ENCODE measurements at places on chromosomes 1 and 21.

DNA sequence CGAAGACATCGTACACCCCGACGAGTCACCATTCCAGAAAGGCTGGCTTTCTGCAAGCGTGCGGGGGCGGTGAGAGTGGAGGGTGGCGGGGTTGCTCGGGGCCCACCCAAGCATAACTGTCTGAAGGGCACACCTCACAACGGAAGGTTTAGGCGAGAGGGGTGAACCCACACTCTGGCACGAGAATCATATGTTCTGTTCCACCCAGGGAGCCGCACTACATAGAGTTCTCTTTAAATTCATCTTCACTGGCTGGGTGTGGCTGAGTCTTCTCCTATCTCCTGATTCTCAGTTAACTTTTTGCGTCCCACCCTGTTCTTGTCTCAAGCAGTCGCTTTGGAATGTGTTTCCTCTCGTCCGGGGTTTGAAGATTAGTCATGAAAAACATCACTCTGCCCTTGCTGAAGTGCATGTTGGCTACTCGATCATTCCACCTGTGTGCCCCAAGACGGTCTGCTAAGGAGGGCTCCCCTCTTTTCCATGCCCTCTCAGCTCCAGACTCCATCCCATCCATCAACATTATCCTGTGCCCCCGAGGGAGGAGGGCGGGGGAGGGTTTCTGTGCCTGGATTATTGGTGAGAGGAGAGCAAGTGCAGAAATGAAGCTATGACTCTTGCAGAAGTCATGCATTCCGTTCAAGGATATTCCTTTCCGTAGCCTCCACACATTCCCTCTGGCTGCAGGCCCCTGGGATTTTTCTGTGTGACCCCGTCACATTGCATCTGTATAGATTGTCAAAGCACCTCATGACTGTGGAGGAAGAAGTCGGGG lies 53.5 kb upstream of the CD34 start:
- no peak for DNase-seq

DNA sequence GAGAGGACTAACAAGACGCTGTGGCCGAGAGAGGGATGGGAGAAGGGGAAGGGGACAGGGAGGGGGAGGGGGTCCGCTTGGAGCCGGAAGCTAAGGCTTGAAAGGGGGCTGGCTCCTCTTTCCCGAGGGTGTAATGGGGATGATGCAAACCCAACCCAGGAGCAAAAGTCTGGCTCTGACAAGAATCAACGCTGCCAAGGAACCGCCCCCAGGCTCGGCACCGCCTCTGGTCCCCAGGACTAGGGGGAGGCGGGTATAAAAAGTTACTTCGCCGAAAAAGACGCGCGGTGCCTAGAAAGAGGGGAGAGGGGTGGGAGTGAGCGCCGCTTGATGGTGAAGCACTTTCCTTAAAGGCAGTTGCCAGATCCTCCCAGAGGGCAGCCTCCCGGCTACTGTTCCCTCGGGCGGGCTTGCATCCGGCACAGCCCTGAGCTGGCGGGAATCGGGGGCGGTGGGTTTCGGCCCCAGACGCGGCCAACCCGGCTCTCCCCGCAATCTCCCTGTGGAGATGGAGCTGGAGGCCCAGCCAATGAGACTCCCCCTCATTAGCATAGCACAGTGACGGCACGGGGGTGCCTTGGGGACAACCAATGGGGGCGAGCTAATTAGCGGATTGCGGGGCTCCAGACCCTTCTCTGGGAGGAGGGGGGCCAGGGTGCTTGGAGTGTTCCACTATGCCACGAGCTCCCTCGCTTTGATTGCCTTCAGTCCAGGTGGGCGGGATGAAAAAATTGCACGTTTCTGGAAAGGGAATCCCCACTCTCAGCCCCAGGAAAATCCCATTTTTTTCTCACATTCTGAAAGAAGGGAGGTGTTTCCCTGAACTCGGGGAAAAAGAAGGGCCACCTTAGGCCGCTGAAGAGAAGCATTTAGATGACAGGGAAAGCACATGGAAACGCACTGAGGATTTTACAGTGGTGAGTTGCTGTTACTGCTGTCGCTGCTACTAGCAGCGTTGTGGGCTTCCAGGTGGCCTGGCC lies at the start of gene KCNT2:
Gene KCNT2, minus strand, starts transcription at position 51 of the 980 bp plus-strand sequence. CDS start 131 bp downstream, outside the sequence.
- DNase-seq = no peak

DNA sequence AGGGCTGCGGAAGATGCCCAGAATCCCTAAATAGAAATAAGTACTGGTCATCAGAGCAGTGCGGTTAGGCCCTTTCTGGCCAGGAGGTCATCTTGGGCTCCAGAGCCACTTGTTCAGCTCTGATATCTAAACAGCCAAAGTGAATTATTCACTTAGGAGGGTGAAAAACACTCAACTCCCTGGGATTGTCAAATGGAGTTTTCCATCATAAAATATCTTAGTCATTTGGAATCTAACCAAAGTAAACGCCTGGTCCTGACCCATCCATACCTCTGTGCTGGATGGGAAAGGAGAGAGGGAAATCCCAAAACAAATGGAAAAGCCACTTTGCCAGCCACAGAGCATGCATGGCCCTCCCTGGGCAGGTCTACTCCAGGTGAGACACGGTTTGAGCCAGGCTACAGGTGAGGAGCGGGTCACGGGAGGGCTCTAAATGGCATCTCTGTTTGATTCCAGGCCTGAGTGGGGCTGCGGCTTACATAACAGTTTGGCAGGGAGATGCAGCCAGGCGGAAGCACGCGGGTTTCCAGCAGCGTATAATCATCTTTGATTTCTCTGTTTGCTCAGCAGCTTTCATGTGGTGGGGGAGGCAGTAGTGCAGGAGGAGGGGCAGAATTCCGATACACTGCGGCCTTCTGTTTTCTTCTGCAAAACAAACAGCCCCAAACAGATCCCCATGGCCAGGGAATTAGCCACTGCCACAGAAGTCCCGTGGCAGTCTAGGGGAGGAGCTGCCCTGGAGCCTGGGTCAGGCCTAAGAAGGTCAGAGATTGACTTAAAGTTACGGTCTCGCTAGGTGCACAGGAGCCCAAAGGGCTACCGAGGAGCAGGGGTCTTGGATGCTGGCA lies 59.1 kb upstream of the ZNF648 start:
- no peak for DNase-seq

DNA sequence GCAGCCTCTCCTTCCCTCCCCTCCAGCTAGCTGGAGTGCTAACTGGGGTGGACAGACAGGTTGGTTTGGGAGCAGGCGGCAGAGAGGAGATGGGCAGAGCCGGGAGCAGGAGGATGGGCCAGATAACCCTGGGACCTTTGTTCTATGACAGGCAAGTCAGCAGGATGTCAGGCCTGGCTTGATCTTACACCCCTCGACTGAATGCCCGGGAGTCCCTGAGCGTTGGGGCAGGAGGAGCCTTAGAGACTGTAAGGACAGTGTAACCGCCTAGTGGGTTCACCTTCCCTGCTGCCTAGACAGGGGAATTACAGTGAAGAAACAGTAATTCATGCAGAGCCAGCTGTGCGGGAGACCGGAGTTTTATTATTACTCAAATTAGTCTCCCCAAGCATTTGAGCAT lies 60.2 kb downstream of the MDM4 start:
- DNase-seq = no peak

GRCh38 chr1:195150768-195151167 lies 1457.5 kb downstream of the KCNT2 start:
- no peak for DNase-seq
